ELR (cell line): ENCODE measurements at places on chromosomes 12 and 14.

GRCh38 chr14:54490445-54491175, 1.8 kb upstream of the GMFB start:
- peak; percentile 54 for DNase-seq

- DNase-seq: no peak
These were observed 96.1 kb downstream of the SCN8A start for GRCh38 chr12:51687177-51687576.

- no peak for DNase-seq
These were observed 22.6 kb downstream of the CCDC85C start for GRCh38 chr14:99581374-99581773.

DNA sequence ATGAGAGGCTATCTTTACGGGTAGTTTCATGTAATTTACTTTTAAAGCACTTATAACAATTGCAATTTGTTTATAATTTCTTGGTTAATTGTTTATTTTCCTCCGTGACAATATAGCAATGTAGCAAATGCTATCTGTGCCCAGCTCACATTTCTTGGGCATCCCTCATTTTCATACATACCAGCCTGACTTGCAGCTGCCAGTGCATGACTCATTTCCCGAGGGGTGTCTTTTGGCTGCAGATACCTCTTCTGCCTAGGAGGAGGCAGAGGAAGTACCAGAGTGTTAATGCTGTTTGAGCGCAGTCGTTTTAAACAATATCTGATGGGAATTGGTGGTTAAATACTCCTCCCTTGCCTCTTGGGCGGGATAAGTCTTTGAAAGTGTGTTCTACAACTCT, 104.2 kb upstream of the ABCD2 start:
- DNase-seq: peak; percentile 18

GRCh38 chr12:61765926-61766325, 494.3 kb upstream of the USP15 start:
- DNase-seq: no peak
